ENCODE measurements at places on chromosomes 2 and 18.
A peak's percentile ranks its signal among the peaks of the same experiment; 100 is the strongest.

DNA sequence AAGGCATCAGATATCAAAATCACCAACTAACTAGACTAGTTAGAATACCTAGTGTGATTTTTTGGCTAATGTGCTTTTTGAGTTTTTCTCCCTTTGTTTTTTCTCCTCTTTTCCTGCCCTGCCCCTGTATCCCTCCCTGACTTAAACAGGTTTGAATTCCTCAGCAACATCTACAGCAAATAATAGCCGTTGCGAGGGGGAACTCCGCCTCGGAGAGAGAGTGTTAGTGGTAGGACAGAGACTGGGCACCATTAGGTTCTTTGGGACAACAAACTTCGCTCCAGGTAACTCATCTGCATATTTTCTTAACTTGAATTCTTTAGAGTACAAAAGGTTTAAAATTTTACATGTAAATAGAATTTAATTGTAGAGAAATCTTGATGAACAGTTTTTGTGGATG lies 45.0 kb downstream of the CLIP4 start:
- no peak for DNase-seq

DNA sequence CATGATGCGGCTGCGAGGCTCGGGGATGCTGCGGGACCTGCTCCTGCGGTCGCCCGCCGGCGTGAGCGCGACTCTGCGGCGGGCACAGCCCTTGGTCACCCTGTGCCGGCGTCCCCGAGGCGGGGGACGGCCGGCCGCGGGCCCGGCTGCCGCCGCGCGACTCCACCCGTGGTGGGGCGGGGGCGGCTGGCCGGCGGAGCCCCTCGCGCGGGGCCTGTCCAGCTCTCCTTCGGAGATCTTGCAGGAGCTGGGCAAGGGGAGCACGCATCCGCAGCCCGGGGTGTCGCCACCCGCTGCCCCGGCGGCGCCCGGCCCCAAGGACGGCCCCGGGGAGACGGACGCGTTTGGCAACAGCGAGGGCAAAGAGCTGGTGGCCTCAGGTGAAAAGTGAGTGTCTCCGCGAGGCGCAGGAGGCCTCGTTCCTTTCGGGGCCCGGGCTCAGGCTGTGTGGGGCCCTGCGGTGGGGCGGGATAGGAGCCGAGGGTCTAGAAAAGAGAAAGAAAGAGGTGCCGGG lies 520 bp downstream of the GLS start:
- DNase-seq: no peak

DNA sequence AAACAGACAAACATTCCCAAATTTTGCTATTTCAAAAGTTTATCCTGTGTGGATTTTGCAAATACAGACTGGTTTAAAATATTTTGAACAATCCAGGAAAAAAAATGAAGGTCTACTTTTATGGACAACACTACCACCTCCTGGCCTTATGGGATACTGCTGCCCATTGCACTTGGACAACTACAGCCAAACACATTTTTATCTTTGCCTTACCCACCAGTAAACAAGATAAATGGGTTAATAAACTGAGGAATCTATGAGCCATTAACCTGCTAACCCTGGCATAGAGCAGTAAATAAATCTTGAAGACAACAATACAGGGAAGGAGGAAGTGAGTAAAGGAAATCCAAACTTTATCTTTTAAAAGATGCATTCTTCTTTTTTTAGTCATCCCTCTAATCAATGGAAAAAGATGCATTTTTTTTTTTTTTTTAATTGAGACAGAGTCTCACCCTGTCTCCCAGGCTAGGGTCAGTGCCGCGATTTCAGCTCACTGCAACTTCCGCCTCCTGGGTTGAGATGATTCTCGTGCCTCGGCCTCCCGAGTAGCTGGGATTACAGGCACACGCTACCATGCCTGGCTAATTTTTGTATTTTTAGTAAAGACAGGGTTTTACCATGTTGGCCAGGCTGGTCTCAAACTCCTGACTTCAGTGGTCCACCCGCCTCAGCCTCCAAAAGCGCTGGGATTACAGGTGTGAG lies 2.1 kb upstream of the SPIRE1 start:
- DNase-seq: peak; percentile 47

- no peak for DNase-seq
Observed at GRCh38 chr2:689237-689636, 12.0 kb upstream of the TMEM18 start.

- DNase-seq: no peak
Observed at GRCh38 chr2:37919631-37920032, 5.5 kb upstream of the RMDN2 start.

GRCh38 chr2:233164128-233164635 lies 87.3 kb upstream of the ATG16L1 start:
- no peak for DNase-seq

DNA sequence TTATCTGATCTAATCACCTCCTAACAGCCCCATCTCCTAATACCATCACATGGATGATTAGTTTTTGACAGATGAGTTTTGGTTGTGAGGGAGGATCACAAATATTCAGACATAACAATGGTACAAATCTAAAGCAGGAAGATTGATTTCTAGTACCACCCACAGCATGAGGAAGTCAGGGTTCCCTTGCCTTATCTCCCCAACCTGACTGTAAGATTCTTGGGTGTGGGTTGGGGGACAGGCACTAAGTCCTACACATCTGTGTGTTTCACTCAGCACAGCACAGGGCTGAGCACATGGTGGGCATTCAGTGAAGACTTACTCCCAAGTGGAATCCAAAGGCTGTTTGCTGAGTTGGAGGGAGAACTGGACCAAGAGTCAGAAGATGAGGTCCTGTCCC lies 93.8 kb upstream of the CXCR4 start:
- DNase-seq: no peak

DNA sequence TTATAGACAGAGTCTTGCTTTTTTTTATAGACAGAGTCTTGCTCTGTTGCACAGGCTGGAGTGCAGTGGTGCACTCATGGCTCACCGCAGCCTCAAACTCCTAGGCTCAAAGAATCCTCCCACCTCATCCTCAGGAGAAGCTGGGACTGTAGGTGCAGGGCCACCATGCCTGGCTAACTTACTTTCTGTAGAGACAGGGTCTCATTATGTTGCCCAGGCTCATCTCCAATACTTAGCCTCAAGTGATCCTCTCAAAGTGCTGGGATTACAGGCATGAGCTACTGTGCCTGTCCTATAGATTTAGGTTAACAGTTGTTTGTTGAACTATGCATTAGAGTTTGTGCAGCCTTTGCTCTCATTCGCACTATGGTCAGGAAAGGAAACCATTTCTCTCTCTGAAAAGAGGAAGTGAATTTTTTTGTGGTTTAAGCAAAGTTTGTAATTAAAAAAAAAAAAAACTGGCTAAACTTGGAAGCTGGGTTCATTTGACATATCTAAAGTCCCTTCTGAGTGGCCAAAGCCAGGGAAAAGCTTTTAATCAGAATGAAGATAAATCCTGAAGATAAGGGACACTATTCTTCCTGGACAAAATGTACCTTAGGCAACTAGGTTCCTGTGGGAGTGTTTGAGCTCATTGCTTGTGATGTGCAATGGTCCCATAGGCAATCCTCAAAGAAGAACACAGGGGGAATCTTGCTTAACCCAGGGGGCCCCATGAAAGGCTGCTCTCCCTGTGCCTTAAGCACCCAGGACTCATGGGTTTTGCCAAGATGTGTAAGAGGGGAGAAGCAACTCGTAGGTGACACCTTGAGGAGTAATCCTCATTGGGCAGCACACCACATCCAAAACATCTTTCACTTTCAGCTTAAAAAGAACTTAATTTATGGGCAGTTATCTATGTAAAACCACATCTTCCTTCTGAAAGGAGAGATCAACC lies 201.7 kb downstream of the MREG start:
- no peak for DNase-seq

GRCh38 chr2:112881217-112881985 lies 29.6 kb upstream of the IL37 start:
- DNase-seq: peak; percentile 98

GRCh38 chr2:215615803-215616174 lies 179.9 kb upstream of the FN1 start:
- no peak for DNase-seq

DNA sequence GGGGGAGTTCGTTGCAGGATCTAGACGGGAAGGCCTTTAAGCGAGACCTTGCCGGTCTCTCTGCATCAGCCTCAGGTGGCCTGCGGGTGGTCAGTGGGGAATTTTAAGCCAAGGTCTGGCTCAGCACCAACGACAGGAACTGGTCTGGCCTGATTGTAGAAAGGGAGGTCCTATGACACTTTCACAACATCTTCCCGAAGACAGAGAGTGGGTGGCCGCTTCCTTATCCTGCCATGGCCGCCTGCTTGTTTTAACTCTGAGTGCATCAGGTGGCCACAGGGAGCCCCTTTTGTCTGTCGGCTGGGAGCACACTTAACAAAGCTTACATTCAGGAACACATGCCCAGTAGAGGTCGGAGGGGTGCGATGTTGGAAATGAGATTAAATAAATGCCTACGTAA lies 363.7 kb upstream of the MYT1L start:
- DNase-seq: no peak

DNA sequence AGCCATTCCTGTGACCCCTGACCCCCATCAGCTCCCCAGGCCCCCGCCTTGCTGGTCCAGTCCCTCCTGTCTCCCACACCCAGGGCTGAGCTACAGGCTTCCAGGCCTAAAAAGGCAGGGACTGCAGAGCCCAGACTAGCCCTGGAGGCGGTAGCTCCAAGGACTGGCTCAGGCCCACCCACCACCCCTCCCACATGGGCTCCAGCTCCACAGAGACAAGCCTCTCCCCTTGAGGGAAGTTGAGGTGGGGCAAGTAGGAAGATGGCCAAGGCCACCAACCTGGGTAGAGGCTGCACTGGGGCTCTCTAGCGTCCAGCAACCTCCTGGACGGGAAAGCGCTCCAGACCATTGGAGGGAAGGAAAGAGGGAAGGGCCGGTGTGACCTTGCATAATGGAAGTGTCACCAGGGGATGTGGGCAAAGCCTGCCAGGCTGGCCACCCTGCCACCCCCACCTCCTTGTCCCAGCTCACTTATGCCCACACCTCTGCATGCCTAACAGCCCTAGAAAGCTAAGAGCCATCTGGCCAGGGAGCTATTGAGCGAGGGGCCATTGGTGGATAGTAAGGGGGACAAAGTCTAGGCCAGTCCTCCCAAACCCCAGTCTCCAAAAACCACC lies 63.1 kb downstream of the TNS1 start:
- DNase-seq: no peak

DNA sequence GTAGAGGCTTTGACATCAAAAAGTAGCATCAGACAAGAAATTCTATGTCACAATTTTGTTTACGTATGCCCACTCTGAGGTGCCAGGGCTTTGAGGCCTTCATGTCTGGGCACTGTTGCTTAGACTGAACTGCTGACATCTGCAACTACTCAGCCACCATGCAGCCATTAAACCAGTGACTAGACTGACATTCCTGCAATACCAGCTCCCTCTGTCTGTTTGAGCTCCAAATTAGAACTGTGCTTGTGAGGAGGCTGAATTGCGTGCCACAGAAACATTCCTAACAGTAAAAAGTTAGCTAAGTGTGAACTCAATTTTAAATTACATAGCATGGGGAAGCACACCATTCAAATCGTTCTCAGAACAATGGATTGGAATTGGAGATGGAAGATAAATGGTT lies 163.2 kb downstream of the INSIG2 start:
- no peak for DNase-seq

DNA sequence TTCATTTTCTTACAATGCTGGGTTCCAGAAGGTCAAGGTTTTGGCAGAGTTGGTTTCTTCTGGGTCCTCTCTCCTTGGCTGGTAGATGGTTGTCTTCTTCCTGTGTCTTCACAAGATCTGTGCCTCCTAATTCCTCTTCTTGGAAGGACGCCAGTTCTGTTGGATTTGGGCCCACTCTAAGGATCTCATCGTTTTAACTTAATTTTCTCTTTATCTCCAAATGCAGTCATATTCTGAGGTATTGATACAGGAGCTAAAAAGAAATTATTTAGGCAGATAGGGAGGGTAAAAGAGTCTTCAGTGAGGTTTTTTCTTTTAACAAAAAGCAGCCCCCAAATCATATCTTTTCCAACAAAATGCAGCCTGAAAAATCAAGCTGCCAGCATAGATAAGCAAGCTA lies 998.4 kb downstream of the SOCS6 start:
- no peak for DNase-seq

DNA sequence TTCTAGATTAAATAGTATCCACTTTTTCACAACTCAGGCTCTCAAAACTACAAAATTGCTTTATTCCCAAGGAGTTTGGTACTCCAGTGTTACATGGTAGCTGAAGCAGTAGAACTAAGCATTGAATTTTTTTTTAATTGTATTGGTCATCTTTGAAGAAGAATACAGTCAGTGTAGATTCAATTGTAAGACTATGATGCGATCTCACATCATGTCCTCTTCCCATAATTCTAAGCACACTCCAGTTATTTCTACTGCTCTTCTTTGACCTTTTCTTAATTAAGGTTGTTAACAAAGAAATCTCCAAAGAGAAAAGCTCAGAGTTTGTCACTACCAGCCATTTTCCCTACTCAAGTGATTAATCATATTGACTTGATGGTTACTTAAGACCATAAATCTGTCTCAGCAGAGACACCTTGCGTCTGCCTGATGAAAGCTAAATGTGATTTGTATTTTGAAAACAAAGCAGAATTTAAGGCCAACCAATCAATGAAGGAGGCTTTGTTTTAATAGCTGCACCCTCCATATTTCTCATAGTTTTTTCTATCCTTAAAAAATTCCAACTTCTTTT lies 130.2 kb downstream of the DTNA start:
- no peak for DNase-seq

- DNase-seq: no peak
Observed at GRCh38 chr2:75964646-75965045, 253.9 kb upstream of the GCFC2 start.

GRCh38 chr18:28494151-28494550 lies 317.2 kb upstream of the CDH2 start:
- DNase-seq: no peak

GRCh38 chr2:214630402-214631045 lies 179.0 kb downstream of the BARD1 start:
- peak; percentile 2 for DNase-seq

DNA sequence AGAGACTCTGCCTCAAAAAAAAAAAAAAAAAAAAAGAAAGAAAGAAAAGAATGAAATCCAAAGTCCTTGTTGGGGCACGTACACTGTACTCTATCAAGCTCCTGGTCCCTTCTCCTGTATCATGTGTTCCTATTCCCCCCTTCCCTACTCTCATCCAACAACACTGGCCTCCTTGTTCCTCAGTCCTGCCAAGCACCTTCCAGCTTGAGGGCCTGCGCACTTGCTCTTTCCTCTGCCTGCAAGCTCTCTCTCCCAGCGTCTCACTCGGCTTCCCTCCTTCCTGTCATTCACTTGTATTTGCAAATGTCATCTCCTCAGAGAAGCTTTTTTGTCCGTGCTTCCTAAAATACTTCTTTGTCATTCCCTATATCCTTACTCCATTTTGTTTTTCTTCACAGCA lies 10.8 kb upstream of the KIF3C start:
- DNase-seq: no peak

GRCh38 chr2:178225006-178225805 lies 30.9 kb downstream of the OSBPL6 start:
- no peak for DNase-seq

Measured in brain microvascular endothelial cell (primary cell).